Neural crest cell (in vitro differentiated cells): ENCODE measurements at places on chromosomes 4 and X.

DNA sequence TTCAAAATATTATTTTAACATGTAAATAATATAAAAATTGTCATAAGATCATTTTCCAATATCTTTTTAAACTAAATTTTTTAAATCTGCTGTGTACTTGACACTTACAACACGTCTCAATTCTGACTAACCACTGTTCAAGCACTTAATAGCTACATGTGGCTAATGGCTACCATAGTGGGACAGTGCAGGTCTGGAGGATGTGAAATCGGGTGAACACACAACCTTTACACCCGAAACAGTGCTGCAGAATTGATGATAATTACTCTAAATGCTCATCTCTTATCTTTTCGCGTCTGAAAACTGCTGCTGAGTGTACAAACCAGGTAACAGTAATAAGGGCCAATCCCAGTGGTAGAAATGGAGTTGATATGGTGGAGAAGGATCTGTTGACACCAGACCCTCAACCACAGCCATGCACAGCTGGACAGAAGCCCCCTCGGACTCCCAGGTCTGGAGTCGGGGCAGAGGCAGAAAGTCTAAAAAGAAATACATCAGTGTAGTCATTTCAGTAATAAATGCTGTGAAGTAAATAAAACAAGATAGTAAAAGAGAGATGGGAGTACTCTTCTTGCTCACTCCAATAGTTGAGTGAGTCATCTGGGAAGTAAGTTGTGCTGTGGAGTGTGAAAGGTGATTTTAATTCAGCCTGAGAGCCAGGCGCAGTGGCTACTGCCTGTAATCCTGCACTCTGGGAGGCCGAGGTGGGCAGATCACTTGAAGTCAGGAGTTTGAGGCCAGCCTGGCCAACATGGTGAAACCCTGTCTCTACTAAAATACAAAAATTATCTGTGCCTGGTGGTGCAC lies 150.0 kb downstream of the CBR4 start:
- no peak for DNase-seq

- DNase-seq: no peak
Observed at GRCh38 chr4:123110147-123110546, 187.8 kb upstream of the NUDT6 start.

- no peak for DNase-seq
Observed at GRCh38 chr4:142262956-142263355, 583.1 kb downstream of the INPP4B start.

DNA sequence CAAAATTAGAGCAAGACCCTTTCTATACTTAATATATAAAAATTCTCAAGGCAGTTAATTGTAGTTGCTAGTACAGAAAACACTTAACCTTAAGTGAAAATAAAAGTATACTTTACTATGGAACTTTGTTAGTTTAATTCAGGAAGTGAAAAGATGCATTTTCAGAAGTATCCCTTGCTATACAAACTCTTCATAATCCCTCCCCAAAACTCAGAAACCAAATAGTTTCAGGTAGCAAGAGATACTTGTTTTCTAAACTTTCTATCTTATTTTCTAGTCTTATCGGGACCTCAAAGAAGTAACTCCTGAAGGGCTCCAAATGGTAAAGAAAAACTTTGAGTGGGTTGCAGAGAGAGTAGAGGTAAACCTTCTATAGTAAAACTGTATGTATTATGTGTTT lies 14.3 kb downstream of the PAICS start:
- no peak for DNase-seq

GRCh38 chr4:96675896-96676295 lies 836.0 kb downstream of the PDHA2 start:
- DNase-seq: no peak
